ENCODE measurements at places on chromosomes 1 and 21.

DNA sequence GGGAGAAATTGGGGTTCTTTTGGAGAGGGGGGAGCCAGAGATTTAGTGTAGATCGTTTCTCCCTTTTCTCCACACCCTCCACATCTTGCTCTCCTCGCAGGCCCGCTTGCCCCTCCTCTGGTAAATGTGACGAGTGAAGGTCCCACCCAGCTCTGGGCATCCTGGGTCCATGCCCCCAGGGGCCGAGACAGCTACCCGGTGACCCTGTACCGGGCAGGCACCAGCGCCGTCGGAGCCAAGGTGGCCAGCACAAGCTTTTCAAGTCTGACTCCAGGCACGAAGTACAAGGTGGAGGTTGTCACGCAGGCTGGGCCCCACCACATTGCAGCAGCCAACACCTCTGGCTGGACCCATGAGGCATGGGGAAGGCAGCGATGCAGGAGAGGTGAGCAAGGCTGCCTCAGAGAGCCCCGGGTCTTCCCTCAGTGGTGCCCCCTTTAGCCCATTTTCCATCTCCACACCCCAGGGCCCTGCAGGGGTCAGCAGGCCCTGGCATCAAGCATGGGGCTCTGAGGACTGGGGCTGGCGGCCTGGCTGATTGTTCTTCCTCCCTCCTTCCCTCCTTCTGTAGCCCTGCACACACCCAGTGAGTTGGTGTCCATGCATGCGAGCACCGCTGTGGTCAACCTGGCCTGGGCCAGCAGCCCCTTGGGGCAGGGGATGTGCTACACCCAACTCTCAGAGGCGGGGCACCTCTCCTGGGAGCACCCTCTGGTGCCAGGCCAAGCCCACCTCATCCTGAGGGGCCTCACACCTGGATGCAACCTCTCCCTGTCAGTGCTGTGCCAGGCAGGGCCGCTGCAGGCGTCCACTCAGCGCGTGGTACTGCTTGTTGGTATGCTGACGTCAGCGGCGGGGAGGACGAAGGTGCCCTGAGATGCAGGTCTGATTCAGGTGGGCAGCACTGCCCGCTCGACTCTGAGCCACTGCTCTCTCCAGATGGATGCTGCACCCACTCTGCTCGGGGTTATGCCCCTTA is 16.4 kb upstream of the LGR6 start:
- DNase-seq: no peak

- no peak for DNase-seq
Measured at GRCh38 chr1:32074841-32075240, 2.1 kb downstream of the TMEM39B start.

DNA sequence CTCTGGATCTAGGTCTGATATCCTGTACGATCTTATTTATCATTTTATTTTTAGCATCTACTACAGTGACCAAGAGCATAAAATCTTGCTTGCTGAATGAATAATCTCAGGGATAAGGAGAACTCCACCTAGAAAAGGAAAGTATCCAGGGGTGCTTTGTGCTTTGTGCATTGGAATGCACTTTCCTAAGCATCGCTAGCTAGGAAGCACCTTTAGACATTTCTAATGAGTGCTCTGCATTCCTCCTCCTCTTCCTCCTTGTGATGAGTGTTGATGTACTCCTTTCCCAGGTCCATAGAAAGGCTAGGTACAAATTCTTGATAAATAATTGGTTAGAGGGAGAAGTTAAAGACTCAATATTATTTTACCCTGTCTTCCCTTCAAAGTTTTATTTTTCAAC is 31.4 kb downstream of the TCEANC2 start:
- no peak for DNase-seq

DNA sequence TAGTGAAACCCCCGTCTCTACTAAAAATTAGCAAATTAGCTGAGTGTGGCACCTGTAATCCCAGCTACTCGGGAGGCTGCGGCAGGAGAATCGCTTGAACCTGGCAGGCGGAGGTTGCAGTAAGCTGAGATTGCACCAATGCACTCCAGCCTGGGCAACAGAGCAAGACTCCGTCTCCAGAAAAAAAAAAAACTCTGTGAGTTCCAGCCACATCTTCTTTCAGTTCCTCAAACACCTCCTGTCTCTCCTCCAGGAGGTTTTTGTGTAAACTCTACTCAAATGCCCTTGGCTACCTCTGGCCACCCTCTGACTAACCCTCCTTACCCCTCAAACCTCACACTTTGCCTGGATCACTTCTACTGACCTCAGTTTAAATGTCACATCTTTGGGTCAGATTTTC is 38.1 kb downstream of the RCSD1 start:
- DNase-seq: no peak

- DNase-seq: no peak
Measured at GRCh38 chr1:109898842-109899241, 11.8 kb upstream of the CSF1 start.

DNA sequence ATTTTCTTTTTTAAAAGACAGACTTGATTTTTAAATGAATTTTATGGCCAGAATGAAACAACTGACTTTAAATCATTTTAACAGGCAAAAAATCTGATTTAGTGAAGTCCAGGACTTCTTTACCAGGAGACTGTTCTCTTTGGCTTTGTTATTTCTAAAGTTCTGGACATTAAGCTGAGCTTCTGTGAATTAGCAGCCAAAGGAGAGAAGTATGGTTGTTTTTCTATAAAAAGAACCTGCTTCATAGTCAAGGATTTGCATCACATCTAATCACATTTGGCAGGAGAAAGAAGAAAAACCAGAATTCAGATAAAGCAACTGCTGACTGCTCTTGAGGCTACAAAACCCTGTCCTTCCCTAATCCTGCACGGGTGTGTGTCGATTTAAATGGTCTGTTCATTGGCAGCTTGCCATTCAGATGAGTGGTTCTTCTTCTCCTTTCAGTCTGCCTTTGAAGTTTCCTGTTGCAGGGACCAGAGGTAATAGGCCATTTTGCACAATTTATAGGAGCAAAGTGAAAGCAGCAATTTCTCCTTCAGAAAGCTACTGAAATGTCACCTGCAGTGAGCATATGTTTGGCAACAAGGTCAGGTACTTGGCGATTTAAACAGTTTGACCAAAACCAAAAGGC is 215.4 kb downstream of the OLFM3 start:
- no peak for DNase-seq

- DNase-seq: no peak
Measured at GRCh38 chr1:48062353-48062752, 65.2 kb upstream of the TRABD2B start.

- no peak for DNase-seq
Measured at GRCh38 chr21:27036736-27037301, 69.9 kb upstream of the ADAMTS5 start.

DNA sequence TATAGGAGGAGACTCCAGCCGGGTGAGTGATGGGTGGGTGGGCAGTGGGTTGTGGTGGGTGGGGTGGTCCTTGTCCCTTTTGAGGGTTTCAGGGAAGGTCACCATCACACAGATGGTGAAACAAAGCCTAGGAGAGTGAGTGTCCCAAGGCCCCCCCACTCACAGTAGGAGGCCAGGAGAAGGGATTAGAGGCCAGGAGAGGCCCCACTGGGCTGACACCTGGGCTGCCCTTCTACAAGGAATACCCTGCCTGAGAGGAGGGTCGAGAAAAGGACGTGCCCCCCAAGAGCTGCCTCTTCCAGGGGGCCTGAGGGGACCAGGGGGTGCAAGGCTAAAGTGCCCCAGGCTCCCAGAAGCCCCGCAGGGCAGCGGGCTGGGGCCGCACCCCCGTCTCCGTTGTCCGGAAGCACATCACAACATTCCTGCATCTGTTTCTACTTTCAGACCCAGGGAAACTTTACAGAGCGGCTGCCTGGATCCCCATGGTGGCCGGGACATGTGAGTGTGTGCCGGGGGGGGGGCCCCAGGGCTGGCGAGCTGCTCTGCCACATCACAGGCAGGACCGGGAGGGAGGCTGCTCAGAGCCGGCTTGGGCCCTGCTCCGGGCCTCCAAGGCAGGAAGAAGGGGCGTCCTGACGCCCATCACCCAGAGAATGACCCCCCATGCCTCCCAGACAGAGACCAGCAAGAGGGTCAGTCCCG is 68.2 kb downstream of the ARHGEF16 start:
- DNase-seq: peak; percentile 83

GRCh38 chr1:238549137-238549536 is 658.4 kb upstream of the ZP4 start:
- DNase-seq: no peak

DNA sequence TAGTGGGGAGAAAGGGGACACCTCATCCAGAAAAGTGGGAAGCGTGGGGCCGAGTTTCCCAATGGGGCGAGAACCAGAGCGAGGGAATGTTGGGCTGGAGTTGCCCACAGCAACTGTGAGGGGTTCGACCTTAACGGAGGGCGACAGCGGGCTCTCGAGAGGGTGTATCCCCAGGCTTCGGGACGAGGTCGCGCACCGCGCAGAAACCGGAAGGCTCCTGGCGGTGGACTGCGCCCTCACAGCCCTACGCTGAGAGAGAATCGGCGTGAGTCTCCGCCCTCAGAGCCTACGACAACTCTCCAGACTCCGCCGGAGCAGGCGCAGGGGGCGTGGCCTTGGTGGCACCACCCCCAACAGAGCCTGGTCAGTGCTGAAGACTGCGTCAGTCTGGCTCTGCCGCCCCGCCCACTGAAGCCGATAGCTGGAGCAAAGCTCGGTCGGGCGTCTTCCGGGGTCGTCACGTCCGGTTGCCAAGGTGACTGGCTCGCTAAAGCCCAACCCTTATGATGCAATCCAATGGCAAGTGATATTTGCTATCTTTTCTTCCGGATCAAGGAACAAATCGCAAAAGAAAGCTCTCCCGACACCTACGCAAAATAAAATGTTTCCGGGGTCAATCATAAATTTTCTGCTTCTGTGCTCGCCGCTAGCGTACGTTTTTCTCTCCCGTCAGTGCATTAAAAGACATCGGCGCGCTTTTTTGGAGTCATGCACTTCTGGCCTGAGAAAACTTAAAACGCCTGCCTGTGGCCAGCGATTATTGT is at the start of gene LRIF1:
Gene LRIF1 (minus strand): TSS at position 232 of the 764 bp plus-strand sequence. CDS start 234 bp downstream, outside the sequence.
- DNase-seq: peak; percentile 99

GRCh38 chr1:237574536-237574935 is 316.2 kb downstream of the ZP4 start:
- no peak for DNase-seq

DNA sequence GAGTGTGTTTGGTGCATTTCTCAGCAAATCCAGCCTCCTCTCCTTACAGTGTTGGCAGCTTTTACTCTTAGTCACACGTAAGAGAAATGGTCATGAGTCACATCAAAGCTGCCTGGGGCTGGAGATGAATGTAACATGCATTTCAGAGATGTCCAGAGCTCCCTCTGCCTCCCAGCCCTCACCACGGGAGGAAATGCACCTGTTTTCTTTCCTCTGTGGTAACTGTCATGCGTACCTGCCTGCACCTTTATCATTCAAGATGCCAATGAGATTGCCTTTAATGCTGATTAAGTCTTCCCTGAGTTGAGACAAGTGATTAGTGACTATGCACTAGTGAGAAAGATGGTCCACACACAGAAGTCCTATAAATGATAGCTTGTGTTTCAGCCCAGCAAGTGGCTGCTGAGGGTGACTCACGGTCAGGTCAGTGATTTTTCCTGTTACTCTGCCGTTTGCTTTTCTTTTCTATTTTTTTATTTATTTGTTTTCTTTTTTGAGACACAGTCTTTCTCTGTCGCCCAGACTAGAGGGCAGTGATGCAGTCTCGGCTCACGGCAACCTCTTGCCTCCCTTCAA is 277.3 kb upstream of the FMN2 start:
- DNase-seq: peak; percentile 40

GRCh38 chr1:153764310-153764709 is 10.9 kb upstream of the SLC27A3 start:
- DNase-seq: no peak

DNA sequence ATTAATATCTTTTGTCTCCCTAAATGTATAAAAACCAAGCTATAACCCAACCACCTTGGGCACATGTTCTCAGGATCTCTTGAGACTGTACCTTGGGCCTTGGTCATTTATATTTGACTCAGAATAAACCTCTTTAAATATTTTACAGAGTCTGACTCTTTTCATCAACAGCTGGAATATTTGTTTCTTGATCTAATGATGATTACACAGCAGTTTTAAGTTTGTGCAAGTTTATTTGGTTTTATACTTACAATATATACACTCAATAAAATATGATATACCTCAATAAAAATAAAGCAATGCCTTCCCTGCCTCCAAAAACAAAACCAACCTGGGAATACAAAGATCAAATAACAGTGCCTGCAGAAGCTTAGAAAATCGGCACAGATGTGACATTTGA is 22.0 kb downstream of the LEPR start:
- no peak for DNase-seq

- DNase-seq: no peak
Measured at GRCh38 chr1:205500240-205501233, 3.9 kb upstream of the CDK18 start.

DNA sequence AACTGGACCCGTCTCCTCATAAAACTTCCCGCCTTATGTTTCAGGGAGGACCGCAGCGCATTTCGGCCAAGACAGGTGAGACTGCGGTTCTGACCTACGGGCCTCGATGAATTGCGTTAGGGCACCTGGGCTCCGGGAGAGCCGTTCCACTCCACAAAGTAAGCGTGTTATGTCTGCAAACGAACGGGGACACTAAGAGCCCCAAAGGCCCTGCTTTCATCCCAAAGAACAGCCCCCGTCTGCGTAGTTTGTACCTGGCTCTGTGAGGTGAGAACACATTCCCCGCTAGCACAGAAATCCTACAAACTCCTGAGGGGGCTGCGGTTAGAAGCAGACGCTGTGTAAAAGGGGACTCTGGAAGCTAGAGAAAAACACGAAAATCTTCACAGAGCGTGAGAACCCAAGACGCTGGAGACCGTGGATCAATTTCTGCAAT is 41.6 kb upstream of the PPIAL4F start:
- no peak for DNase-seq

GRCh38 chr1:93784538-93784937 is 94.5 kb downstream of the DNTTIP2 start:
- DNase-seq: no peak

DNA sequence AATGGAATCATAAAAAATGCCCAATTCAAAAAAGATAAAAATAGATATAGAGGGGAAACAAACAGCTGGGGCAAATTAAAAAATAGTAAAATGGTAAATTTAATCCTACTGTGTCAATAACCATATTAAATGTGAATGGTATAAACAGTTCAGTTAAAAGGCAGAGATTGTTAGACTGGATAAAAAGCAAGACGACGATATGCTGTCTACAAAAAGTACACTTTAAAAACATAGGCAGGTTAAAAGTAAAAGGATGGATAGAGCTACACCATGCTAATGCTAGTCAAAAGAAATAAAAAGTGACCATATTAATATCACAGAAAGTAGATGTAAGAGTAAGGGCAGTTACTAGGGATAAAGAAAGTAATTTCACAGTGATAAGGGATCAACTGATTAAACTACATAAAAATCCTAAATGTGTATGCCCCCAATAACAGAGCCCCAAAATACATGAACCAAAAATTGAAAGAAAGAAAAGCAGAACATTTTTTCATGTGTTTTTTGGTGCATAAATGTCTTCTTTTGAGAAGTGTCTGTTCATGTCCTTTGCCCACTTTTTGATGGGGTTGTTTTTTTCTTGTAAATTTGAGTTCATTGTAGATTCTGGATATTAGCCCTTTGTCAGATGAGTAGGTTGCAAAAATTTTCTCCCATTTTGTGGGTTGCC is 27.4 kb downstream of the MORN1 start:
- DNase-seq: no peak

- DNase-seq: no peak
Measured at GRCh38 chr1:205961405-205961804, 18.1 kb upstream of the SLC26A9 start.
